ENCODE measurements at places on chromosomes 13 and 19.

DNA sequence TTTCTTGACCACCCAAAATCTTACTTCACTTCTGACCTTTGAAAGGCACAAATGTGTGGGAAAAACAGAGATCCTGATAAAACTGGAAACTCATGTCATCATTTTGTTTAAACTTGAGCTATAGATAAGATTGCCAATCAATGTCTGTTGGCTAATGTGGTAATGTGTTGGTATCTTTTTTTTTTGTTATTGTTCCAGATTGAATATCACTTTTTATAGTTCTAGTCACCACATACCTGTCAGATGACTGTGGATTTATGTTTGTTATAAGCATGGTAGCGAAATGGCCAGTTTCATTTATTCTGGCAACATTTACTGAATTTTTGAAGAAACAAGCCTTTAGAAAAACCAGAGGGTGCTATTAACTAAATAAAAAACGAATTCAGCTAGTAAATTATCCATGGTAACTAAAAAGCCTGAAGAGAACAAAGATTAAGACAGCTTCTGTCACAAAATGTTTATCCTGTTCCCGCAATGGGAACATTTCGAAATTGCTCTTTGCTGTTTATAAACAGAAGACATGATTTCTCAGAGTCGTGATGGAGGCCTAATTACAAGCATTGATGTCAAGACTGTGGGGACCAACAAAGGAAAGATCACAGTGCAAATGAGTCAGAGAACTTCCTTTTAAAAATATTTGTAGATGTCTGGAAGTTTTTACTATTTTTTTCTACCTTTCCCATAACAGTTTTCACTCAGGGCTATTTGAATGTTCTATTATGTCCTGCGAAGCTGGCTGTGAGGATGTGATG, 82.9 kb upstream of the POSTN start:
- DNase-seq, result no peak

DNA sequence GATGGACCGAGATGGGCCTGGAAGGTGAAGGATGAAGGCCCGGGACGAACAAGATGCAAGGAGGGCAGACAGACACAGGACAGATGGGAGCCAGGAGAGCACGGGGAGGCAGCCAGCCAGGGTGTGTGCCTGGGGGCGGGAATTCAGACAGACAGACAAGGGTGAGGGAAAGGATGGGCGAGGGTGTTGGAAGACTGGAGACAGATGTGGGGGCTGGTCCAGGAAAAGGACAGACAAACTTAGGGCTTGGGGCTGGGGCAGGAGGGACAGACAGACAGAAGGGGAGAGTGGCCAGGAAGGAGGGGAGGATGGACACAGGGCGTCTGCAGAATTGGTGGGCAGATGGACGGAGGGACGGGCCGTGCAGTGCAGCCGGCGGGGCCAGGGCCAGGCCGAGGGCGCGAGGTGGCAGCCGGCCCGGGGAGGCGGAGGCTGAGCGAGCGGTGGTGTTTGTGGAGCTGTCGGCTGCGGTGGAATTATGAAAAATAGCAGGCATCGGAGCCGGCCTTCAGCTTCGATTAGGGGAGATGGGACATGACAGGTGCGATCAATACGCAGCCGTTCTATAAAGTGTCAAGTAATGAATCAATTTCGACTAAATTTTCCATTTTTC, 4.6 kb upstream of the ERFL start:
- no peak for DNase-seq

- DNase-seq, result no peak
Observed at GRCh38 chr13:91896547-91896946, 498.1 kb downstream of the GPC5 start.

DNA sequence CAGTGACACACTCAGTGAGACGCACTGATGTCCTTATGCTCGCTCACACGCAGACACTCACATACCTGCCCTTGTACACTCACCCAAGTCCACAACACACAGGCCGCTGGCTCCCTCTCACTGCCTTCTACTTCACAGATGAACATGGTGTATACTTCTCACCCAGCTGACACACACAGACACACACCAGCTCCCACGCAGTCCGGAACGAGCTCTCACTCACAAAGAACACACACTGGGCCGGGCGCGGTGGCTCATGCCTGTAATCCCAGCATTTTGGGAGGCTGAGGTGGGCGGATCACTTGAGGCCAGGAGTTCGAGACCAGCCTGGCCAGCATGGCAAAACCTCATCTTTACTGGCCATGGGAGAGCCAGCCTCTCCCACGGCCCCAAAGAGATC, 31.6 kb downstream of the CCL25 start:
- no peak for DNase-seq

- DNase-seq, result peak; percentile 52
Observed at GRCh38 chr19:22545751-22546150, 88.4 kb upstream of the ZNF492 start.

DNA sequence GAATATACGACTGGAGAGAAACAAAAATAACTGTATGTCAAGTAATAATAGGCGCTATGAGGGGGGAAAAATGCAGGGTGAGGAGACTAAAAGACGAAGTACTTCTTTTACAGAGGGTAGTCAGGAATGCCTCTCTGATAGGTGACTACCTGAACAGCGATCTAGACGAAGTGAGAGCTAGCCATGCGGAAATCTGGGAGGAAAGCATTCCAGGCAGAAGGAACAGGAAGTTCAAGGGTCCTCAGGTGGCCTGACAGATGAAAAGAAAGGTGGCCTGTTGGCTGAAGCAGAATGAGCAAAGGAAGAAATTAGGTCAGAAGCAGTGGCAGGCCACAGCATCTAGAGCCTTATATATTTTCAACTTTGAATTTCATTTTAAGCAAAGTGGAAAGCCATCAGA, 13.3 kb downstream of the ZDHHC20 start:
- DNase-seq, result no peak

- no peak for DNase-seq
Observed at GRCh38 chr13:81320516-81320915, 979.6 kb upstream of the SPRY2 start.

DNA sequence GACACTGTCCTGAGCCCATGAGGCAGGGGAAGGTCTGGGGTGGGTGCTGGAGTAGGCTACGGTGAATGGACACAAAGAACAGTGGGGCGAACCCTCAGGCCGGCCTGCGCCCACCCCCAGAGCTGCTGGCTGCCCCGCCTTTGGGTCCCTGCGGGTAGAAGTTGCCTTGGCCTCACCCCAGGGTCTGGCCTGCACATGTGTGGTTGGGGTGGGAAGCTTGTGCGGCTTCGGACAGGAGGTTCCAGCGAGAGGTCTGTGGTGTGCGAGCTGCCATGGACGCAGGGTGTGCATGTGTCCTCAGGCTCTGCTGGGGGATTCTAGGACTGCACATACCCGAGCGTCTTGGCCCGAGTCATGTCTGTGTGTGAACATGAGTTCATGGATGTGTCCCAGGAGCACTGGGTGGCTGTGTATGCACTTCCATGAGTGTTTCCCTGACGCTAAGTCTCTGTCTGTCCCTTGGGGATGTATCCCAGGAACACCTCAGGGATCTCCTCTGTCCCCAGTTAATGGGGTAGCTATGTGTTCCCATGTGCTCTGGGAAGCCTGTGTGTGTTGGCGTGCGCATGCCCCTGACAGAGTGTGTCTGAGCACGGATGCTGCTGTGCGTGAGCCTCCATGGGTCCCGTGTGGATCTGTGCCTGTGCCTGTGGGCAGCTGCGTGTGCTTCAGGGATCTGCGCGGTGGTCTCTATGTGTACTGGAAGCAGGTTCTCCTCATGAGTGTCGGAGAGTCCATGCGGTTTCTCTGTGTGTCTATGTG, 20.8 kb upstream of the POU2F2 start:
- no peak for DNase-seq

- no peak for DNase-seq
Observed at GRCh38 chr13:73035660-73036059, 23.1 kb upstream of the KLF5 start.

GRCh38 chr19:6457958-6458694, 1.5 kb downstream of the SLC25A23 start:
- DNase-seq, result no peak

DNA sequence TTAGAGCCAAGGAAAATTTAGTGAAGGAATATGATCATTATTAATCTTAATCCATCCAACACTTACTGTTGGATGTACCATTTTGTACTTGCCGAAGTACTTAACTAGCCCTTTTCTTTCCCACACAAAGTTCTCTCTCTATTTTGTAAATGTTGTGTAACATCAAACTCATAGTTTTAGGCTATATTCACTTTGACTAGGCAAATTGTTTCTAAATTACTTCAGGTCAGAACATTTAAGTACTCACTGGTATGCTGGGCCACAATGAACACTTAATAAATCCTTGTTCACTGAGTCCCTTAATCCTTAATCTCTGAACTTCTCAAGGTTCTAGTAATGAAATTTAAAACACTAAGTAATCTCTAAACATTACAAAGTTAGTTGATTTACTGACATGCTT, 49.3 kb upstream of the EEF1AKMT1 start:
- DNase-seq, result no peak

DNA sequence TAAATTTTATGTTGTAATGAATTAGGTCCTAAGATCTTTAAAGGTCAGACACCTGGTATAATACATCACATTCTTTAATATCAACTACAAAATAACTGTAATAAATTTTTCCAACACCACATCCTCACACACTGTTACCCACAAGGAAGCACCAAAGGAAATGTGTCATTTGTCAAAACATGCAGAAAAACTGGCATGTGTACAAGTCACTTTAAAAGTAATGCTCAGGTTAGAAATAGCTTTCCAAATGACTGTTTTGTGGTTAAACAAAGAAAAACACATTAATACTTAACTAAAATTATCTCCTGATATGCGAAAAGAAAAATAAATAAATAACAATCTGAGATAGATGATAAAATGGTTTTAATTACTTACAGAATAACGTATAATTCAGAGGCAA, 74.7 kb downstream of the MZT1 start:
- no peak for DNase-seq

DNA sequence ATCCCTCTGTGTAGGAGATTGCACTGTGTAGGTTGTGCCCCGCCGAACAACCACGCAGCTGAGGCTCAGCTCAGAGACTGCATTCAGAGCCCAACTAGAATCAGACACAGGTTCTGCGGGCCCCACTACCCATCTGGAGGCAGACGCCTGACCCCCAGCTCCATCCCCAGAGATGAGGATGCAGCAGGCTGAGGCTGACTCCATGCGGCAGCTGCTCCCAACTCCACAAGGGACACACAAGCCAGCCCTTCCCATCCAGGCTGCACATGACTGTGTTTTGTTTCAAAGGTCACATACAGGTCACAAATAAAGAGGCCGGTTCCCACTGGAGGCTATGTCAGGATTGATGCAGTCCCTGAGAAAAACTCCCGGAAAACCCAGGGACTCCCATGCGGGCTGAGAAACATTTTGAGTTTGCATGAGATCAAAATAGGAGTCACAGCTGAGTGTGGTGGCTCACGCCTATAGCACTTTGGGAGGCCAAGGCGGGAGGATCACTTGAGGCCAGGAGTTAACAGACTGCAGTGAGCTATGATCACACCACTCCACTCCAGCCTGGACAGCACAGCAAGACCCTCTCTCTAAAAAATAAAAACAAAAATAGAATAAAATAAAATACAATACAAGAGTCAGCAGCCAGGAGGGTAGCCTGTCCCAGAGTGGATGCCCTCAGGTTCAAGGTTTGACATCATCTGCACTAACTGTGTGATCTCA, 14.0 kb downstream of the ELL start:
- no peak for DNase-seq

DNA sequence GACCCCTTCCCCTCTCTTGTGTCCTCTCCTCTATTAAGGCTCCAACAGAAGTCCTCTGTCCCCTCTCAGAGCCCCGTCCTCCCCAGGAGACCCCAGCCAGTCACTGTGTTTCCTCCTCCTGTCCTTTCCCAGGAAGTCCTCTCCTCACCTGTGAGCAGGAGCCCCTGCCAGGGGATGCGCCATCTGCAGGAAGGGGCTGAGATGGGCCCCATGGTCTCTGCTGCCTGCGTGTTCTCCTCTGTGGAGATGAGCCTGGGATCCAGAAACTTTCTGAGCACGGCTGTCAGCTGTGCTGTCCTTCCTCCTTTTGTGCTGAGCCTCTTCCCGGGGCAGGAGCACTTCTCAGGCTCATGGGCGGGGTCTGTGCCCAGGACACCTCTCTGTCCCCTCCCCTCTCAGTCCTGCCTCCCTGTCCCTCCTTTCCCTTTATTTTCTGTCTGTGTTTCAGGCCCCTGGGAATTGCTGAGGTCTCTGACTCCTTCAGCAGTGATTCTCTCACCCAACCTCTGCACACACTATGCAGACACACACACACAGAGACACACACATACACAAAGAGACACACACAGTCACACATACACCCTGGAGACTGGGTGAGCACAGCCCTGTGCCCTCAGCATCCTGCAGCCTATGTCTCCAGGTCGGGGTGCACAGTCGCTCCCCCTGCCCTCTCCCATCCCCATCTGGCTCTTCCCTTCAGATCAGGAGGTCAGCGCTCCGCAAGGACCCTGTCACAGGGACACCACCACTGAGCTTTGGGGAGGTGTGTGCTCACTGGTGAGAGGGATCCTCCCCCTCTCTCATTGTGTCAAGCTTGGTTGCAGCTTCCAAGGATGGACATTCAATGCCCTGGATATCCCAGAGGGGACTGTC, at the start of gene CEACAM8:
TSS of gene CEACAM8 (minus strand) at position 308 of the 873 bp plus-strand sequence. CDS start at position 212, 96 bp downstream.
- DNase-seq, result no peak

GRCh38 chr19:50230379-50231351, 27.2 kb downstream of the MYH14 start:
- no peak for DNase-seq

DNA sequence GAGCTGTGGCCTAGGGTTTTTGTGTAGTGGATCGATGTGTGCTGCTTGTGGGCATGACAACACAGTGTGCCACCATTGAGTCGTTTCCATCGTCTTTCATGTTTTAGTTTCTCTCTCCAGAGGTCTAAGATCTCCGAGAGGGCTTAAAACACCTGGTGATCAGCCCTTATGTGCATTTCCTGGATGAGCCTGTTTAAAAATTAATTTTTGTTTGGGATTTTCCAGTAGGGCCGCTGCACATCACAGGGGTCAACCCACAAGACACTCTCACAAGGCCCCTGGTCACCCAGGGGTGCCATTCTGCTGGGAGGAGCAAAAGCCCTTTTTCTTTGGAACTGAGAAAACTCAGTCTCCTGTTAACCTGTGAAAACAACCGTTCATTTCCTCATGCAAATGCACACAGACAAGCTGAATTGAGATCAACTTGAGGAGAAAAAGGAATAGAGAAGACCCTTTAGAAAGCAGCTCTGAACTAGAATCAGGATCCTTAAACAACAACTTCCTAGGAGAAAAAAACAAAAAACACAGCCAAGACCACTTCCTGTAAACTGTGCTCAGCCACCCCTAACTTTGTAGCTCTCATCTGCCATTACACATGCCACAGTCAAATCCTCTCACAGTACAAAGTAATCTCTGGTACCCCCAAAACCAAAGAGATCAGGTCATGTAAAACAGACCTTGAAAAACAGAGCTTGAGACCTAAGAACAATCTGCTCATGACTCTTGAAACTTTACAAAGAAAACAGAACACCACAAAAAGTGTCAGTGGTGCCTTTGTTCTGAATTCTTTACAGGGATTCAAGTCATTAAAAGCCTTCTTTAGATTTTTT, 8.3 kb upstream of the MTRF1 start:
- DNase-seq, result no peak

DNA sequence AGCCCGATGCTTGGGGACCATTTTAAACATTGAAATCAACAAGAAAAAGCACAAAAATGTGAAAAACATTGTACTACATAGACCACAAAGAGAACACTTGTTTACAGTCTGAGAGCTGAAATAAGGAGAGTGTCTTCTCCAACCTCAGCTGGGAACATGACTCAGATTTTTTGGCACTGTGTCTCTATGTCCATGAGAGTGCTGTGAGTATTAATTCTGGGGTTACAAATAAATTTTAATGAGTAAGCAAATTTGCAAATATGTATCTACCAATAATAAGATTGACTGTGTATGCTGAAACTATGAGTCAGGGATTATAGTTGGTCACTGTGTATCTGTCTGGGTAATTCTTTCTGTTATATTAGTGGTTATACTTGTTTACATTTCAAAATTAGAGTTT, 174.0 kb downstream of the DCT start:
- DNase-seq, result no peak

All from left kidney (tissue), 8 donors.